ENCODE measurements at places on chromosomes 5 and 9.

GRCh38 chr5:74974451-74975091, 77.8 kb downstream of the GCNT4 start:
- DNase-seq = no peak

DNA sequence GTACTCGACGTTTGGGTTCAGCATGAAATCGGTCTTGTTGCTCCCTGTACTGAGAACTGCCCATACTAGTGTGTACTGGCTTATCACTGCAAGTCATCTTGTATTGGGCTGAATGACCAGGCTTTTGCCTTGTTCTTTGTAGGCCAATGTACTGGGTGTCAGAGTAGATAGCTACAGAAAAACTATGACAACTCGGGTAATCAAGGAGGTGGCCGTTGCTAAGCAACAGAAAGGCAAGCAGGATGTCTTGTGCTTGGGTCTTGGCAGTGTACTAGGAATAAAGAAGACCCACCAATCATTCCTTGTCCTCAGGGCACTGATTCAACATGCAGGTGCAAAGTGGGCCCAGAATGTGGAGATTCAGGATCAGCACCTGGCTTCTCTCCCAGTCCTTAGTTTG, 11.9 kb upstream of the SHISAL2B start:
- no peak for DNase-seq

DNA sequence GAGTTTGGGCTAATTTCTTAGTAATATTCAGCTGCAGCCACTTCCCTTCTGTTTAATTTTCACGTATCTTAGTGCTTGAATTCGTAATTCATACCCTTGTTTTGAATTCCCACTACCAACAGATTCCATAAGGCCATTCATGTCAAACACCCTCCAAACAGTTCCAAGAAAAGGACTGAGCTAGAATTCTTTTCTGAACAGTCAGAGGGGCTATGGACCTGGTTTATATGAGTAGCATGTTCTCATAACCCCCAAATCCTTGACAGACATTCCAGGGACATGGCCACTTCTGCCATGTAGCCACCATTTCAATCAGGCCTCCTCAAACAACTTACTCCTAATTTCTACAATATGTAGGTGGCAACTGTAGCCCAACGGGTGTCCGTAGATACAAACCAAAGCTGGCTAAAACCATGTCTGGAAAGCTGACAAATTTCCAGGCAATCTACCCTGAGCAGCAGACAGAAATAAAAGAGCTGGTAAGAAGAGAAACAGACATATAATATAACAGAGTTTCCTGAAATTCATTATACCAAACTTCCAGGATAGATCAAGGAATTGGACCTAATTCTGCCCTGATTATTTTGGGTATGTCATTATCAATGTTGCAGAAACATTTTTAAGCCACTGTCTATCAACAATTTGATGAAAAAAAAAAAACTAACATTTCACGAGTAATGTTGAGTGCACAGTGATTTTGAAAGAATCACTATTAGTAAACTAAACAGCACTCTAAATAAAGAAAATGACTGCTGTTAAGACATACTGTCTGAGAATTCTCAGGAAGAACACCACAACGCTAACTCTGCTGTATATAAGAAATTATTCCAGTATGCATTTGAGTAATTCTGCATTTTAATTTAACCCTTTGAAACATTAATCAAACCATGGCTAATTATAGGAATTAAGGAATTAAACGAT, 40.7 kb downstream of the EBF1 start:
- DNase-seq = no peak

GRCh38 chr9:126704157-126704891, 90.6 kb downstream of the LMX1B start:
- DNase-seq = no peak

DNA sequence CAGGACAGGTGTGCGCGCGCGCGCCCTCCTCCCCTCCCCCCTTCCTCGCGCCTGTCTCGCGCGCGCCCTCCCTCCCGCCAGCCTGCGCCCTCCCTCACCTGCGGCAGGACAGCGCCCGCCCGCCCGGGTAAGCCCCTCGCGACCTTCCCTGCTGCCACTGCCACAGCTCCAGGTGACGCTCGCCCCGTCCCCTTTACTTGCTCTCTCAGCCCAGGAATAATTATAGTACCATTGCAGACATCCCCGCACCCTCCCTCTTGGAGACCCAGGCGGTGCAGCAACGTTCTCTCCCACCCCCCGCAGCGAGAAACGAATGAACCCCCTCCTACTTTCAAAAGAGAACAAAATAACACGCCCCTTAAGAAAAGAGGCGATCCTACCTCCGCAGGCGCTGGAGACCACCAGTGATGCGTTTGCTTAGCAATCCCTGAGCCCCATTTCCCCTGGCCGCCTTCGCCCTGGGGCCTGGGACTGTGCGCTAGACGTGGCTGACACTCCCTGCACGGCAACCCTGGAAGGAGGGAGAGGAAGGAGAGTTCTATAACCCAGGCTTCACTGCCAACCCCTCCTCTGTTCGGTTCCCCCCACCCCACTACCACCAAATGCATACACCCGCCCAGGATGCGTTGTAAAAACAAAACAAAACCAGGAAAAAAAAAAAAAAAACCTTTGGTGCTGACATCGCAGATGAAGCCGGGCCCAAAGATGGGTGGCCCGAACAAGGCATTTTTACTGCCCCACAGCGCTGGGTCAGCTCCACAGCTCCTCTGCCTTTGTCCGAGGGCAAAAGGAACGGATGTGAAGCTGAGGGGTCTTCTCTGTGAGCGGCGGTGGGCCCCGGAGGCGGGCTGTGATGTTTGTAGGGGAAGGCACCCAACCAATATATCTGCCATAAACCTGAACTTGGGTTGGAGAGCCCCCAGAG, 5.6 kb upstream of the PURA start:
- no peak for DNase-seq

- no peak for DNase-seq
These were observed 17.3 kb downstream of the FGD3 start for GRCh38 chr9:92964607-92965060.

- no peak for DNase-seq
These were observed 567.5 kb downstream of the ELAVL2 start for GRCh38 chr9:23258569-23258968.

DNA sequence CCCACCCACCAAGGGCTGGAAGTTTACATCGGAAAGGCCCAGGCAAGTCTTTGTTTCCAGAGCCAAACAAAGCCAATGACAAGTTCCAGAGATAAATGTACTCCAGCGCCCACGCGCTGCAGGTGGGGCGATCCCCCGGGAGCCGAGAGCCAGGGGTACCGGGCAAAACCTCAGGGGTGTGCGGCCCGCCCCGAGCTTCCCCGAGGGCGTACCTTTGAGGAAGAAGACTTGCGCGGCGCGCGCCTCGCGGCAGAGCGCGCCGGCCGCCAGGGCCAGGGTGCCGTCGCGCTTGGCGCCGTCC, 671 bp downstream of the DUSP1 start:
- DNase-seq = peak; percentile 28

- DNase-seq = peak; percentile 62
These were observed 13.8 kb downstream of the EXOSC2 start for GRCh38 chr9:130707225-130707976.

DNA sequence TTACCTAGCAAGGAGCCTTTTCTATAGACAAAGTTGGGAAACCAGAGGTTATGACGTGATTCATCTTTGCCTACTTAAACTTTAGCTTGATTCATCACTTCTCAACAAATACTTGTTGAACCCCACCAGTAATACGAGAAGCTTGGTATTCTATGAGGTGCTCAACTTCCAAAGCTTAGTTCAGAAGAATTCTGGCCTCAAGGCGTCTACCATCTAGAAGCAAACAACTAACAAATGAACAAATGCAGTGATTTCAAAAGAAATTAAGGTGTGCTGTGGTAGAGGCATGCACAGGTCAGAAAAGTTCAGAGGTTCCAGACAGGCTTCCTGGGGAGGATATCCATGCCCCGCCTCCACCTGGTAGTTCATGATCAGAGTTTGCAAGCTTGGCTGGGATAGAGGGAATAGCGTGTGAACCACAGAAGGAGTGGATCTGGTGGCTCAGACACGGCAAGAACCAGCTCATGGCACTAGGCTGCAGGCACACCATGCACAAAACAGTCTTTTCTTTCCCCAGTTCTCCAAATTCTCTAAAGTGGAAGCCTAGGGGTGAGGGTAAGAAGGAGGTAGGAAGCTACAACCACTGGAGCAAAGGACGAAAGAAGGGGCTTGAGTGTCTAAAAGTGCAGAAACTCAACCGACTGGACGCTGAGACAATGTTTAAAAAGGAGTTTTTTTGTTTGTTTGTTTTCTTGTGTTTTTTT, 473.0 kb downstream of the RAB3C start:
- no peak for DNase-seq

DNA sequence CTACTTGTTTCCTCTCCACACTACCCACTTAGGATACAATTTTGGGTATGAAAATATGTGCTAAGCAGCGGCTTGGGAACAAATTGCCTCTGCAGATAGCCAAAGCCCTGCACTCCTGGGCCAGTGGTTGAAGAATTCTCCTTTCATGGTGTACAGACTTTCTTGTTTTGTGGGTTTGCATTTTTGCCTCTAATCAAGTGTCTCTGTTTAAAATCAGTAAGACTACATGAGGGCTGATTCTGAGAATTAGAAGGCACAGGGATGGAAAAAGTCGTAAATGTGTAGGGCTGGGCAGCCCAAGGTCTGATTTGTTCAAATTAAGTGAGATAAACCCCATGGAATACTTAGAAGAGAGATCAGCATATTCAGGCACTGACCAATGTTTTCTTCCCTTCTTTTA, 103.7 kb upstream of the CD180 start:
- no peak for DNase-seq

- DNase-seq = no peak
These were observed 86.6 kb downstream of the APBA1 start for GRCh38 chr9:69585571-69585970.

- DNase-seq = no peak
These were observed 64.5 kb downstream of the ARSB start for GRCh38 chr5:78920604-78921003.

DNA sequence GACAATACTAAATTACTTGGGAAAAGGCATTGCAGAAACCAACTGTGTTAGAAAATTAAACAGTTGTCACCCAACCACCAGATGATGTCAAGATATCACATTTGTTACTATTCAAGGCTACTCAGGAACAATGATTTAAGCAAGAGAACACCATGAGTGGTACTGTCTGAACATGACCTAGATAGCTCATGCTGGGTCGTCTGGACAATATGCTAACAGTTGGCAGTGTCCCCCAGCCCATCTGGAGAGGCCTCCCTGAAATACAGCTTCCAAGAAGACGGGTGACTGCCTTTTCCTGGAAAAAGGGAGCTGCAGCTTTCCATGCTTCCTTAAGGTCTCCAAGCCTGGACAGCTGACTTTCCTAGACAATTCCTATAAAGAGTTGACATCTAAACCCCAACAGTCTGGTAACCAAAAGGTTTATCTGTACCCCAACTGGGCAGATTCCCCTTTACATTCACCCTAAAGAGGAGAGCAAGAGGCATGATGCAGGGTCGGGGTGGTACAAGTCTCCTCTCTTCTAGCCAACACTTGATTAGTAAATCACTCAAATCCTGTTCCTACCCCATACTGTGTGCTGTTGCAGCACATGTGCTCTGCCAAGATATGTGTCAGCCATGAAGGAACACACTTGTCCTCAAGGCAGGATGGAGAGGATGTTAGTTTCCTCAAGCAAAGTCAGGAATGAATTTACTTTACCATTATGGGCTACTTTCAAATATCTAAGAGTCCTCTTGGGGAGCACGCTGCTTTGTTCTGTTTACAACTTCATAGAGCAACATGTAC, 433.0 kb downstream of the PDE4D start:
- no peak for DNase-seq

DNA sequence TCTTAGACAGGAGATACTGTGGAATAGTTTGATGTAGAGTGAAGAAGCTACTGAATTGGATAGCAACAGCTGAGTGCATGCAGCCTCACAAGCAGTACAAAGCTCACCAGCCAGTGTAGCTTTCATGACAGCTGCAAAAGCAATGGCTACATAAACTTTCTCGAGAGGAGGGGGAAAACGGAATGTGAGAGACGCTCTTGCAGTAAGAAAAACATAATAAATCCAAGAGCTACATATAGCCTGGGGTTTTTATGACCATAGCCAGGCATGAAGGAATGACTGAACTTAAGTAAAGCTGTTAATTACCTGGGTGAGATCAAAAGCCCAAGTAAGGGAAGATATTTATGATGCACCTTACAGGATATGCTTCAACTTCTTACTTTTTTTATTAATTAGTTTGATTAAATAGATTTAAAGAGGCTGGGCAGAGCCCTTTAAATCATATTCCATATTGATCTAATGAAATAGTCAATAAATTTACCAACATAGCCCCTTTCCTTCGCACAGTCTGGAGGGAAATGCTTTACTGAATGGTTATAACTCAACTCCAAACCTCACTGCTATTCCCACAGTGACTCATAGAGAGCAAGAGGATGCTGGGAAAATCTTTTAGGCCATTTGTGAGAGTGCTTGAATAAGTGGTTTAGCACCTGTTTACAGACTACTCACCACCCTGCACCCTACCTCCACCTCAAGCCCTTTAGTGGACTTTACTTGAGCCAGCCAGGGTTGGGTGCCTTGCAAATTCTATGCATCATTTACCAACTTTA, 407.2 kb upstream of the CLINT1 start:
- no peak for DNase-seq

GRCh38 chr9:15755660-15756059, 202.8 kb downstream of the CCDC171 start:
- DNase-seq = no peak

GRCh38 chr9:38308136-38308535, 84.4 kb upstream of the ALDH1B1 start:
- DNase-seq = no peak

DNA sequence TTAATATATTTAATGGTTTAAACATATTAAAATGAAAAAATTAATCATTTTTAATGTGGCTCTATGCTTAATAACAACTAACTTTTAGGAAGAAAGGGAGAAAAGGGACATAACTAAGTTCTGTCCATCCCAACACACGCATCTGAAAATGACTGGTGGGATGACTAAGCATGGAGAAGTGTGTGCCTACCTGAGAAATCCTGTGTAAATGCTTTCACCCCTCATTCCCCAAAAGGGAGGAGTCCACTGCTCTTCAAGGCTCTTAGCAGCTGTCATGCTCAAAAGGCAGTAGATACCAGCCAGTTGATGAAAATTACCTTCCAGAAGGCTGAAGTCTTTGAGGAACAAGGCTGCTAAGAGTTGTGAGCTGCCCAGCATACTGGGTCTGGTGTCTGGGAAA, 130.9 kb downstream of the NFIB start:
- no peak for DNase-seq

GRCh38 chr5:150851039-150851438, 4.7 kb downstream of the IRGM start:
- DNase-seq = no peak

DNA sequence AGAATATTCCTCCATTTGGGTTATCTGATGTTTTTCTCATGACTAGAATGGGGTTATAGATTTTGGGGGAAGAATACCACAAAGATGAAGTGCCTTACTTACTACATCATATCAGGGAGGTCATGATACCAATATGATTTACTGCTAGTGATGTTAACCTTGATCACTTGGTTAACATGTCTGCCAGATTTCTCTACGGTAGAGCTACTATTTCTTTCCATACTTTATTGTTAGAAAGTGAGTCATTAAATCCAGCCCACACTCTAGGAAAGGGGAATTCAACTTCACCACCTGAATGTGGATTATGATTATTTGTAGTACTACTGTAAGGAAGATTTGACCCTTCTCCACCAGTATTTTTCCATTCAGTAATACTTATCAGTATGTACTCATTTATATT, 64.7 kb downstream of the UBE2R2 start:
- no peak for DNase-seq

All from stimulated activated CD4-positive, alpha-beta T cell treated with anti-CD3 and anti-CD28 coated beads, Interleukin-4, amount 100 ng/mL, for 48 hours (primary cell).